GM12878 (cell line): ENCODE measurements at places on chromosomes 1 and 21. TPM values are rescaled to one million over a fixed set of nuclear protein-coding genes. Genes with fewer than 3 reads are reported as not detected.
A peak's percentile ranks its signal among the peaks of the same experiment; 100 is the strongest.

Gene MCOLN2
- polyA plus RNA-seq = 94.3 and 105 TPM in 2 replicates

Gene SAMSN1
- 44.5 and 46.4 TPM in 2 replicates for polyA plus RNA-seq

Gene PRAMEF10
- not detected in 2 replicates for polyA plus RNA-seq

Gene MYOG
- not detected in 2 replicates for polyA plus RNA-seq

Gene TMEM200B
- 0.06 and 0.21 TPM in 2 replicates for polyA plus RNA-seq

Gene PDC
- not detected in 2 replicates for polyA plus RNA-seq

Gene KCNQ4
- 0.07 TPM in 1 of 2 replicates, not detected in the other for polyA plus RNA-seq

Gene IARS2
- 80.2 and 80.7 TPM in 2 replicates for polyA plus RNA-seq

Gene PLA2G2D
- polyA plus RNA-seq = not detected in 2 replicates

GRCh38 chr1:42743317-42744147 is 3.5 kb upstream of the CLDN19 start:
- no peak for DNase-seq

GRCh38 chr1:195866781-195867222 is 741.4 kb downstream of the KCNT2 start:
- no peak for DNase-seq

DNA sequence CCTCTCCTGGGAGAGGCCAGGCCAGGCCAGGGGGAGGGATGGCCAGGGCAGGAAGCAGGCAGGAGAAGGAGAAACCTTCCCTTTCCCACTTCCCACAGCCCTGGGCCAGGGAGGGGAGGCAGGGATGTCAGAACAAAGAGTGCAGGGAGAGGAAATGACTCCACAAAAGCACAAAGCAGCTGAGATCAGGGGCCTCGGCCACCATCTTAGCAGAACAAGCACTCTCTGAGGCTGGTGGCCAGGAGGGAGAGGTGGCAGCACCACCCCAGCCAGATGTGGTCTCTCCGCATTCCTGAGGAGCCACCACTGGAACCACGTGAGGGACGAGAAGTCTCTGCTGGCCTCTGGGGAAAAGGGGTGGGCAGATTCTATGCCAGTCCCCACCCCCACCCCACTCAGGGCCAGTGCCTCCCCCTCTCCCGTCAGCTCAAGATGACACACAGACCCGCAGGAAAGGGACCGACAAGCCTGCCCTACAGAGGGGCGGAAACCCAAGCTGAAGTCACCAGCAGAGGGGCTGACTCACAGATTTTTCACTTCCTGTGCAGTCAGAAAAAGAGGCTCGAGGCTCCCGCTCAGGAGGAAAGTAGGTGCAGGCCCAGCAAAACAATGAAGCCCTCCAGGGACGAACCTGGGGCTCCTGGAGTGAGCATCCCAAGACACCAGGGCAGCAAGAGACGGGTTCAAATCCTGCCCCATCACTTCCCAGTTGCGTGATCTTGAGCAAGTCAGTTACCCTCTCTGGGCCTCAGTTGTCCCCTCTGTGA is 24.1 kb upstream of the ALDH4A1 start:
- DNase-seq = peak; percentile 80

- DNase-seq = no peak
Observed at GRCh38 chr21:30962013-30962412, 76.3 kb downstream of the KRTAP19-8 start.

- DNase-seq = no peak
Observed at GRCh38 chr1:87318056-87318650, 10.5 kb upstream of the LMO4 start.

- DNase-seq = no peak
Observed at GRCh38 chr1:184036517-184036949, 995 bp downstream of the COLGALT2 start.

DNA sequence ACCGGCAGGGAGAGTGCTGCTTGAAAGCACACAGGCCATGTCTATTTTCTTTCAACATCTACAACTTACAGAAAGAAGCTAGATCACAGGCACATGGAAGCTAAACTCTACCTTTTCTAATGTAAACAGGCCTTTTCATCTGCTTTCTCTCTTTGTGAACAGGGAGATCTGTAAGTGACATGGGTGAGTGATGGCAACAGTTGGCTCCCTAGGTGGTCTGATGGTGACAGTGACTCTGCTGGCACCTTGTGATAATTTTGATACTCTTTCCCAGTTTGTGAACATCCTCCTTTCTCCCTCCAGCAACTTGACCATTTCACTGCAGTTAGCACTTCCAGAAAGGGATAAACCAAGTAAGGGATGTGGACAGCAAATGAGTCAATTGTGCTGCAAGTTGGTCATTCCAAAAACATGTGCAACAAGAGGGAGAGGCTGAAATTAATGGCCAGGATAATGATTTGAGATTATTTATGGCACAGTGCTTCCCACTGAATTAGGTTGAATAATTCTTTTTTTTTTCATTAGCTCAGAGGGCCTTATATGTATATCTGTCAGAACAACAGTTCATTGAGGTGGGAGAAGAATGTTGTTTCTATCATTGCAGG is 89.5 kb downstream of the XCL2 start:
- no peak for DNase-seq

- no peak for DNase-seq
Observed at GRCh38 chr1:3219791-3220467, 150.9 kb downstream of the PRDM16 start.

- DNase-seq = no peak
Observed at GRCh38 chr1:41236781-41237180, 5.3 kb downstream of the SCMH1 start.

DNA sequence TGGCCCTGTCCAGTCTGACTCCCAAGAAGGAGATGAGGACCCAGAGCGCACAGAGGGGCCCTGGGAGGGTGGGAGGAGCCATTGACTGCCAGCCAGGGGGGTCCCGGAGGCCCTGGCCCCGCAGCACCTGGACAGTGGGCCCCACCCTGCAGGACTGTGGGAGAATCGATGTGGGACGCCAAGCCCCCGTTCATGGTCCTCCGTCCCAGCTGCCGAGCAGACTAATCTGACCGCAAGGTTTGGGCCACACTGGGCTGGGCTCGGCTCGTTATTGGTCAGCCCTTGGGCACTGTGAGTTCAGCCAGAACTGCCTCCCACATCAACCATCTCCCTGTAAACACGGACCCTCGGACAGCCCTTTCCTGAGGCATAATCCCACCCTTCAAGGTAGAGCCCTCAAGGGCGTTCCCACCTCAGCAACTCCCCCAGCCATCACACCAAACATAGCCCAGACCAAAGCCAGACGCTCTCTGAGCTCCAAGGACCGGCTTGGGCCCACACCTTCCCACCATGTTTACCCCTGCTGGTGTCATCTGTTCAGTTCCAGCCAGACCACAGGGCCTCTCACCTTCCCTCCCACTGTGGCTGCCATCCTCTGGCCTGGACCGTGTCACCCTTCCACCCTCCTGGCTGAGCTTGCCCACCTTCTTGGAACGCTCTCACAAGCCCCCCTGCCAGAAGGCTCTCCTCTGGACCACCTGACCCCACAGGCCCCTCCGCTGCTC is 16.2 kb upstream of the POFUT2 start:
- no peak for DNase-seq

GRCh38 chr1:47682198-47682597 is 244.4 kb downstream of the FOXD2 start:
- DNase-seq = no peak

- no peak for DNase-seq
Observed at GRCh38 chr1:204087893-204088528, 15.1 kb downstream of the SOX13 start.
